Fibroblast of skin of scalp (primary cell): ENCODE measurements at places on chromosomes 2 and 18.
A peak's percentile ranks its signal among the peaks of the same experiment; 100 is the strongest.

DNA sequence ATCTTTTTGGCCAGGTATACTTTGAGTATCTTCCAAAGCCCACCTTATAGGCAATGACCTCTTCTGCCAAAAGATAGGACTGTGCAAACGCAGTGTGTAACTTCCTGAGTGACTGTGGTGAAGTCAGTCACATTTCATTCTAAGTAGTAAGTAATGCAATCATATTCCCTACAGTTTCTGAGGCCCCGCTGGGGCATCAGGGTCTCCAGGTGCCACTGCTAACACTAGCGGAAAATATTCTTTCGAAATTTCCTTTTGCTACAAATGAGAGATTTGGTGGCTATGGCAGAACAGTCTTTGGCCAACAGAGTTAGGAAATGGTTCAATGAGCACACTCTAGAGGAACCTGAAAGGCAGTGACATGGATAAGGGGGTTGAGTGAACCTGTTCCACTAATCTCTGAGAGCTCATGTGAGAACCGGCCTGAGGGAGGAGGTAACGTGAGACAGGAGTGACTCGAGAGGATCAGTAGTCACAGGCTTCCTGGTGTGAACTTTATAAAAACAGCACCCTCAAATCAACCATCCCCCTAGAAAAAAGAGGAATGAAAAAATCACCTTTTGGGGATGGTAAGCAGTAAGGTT lies 102.6 kb upstream of the LPIN2 start:
- no peak for DNase-seq

- peak; percentile 98 for DNase-seq
Observed at GRCh38 chr2:33529771-33530481, 53.5 kb downstream of the RASGRP3 start.

- DNase-seq, result no peak
Observed at GRCh38 chr18:54232485-54233227, 8.2 kb upstream of the MBD2 start.

DNA sequence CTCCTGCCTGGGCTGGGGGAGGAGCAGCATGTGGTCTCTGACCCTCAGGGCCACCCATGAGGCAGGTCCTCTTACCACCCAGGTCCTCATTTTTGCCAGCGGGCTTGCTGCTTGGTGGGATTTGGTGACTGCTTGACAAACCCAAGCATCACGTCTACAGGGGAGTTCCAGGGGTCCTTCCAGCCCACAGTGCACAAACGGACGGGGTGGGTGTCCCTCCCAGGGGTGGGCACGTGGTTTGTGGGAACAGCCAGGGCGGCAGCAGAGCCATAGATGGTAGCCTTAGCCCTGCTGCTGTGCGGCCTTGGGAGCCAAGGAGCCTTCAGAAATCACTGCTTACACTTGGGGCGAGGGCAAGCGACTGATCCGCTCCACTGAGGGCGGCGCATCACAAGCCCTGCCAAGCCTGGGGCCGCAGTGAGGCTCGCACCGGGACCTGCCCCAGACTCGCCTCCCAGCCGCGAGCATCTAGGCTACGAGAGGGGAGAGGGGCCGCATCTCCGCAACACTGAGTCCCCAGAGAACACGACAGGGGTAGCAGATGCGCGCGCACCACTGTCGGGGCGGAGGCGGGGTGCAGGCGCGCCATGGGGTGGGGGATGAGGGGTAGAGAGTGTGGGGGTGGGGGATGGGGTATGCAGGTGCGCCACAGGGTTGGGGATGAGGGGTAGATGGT lies 36.9 kb downstream of the SNED1 start:
- DNase-seq, result no peak

DNA sequence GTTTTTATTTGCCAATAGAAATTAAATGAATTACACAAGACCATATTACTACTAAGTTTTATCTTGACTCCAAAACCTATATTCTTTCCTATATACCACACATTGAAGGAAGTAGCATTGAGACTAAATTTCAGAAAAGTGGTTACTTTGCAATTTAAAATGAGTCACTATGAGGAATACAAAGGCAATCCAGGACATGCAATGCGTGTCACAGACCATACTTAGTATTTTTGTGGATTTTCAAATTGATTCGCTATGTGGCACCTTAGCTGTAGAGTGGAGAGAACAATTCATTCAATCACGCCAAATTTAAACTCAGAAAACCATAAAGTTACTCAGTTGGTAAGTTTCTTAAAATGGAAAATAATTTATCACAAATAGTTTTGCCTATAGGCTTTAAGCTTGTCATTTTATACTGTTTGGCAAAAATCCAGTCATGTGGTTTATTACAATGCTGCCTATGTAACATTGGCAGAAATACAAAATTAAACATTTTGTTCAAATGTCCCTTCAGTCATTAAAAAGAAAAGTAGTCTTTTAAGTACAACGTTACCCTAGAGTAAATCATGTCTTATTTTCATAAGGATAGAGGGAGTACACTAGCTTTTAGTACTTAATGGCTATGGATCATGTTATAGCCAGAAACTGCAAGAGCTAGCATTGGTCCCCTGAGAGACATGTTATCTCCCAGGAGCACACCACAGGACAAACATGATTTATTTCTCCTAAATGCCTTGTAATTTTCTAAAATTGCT lies 222.8 kb upstream of the CDH7 start:
- DNase-seq, result peak; percentile 3

- no peak for DNase-seq
Observed at GRCh38 chr2:173500953-173501352, 146.3 kb downstream of the CDCA7 start.

DNA sequence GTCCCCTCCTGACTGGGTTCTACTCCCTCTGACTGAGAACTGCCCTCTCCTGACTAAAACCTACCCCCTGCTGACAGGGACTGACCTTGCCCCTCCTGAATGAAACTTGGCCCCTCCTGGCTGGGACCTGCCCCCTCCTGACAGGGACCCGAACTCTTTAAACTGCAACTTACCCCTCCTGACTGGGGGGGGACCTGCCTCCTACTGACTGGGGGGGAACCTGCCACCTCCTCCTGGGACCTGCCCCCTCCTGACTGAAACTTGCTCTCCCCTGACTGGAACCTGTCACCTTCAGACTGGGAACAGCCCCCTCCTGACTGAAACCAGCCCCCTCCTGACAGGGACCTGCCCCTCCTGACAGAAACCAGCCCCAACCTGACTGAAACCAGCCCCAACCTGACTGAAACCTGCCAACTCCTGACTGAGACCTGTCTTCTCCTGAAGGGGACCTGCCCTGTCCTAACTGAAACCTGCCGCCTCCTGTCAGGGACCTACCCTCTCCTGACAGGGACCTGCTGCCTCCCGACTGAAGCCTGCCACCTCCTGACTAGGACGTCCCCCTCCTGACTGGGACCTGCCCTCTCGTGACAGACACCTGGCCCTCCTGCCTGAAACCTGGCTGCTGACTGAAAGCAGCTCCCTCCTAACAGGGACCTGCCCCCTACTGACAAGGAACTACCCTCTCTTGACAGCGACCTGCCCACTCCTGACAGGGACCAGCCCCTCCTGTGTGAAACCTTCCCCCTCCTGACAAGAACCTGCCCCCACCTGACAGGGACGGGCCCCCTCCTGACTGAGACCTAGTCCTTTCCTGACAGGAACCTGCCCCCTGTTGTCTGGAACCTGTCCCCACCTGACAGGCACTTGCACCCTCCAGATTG lies 87.1 kb downstream of the PXDN start:
- DNase-seq, result no peak
